ENCODE measurements at places on chromosomes 4 and X.

GRCh38 chr4:168509786-168510185 lies 12.9 kb downstream of the PALLD start:
- no peak for DNase-seq

- no peak for DNase-seq
Observed at GRCh38 chr4:84417997-84418709, 80.9 kb downstream of the NKX6-1 start.

- DNase-seq = no peak
Observed at GRCh38 chr4:67929426-67929825, 33.9 kb downstream of the TMPRSS11A start.

DNA sequence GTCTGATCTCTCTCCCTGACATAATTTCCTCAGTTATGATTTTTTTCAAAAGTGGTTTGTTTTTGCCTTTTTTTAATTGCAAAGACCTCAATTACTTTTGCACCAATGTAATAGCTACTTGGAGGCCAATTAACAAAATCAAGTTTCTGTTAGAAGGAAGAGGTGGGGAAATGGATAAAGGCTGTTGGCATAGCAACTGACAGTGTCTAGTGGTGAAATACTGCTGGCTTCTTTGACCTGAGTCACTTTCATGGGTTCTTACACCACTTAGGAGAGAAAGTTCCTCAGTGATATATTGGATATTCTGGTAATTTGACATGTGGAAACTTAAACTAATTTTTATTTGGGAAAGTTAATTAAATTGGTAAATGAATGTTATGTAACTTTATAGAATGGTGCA lies 26.5 kb upstream of the ATP8A1 start:
- no peak for DNase-seq

GRCh38 chr4:2696423-2696822 lies 59.7 kb downstream of the TNIP2 start:
- DNase-seq = peak; percentile 96
